ENCODE measurements at places on chromosomes 5 and 9. TPM values are rescaled to one million over a fixed set of nuclear protein-coding genes. Genes with fewer than 3 reads are reported as not detected.

- DNase-seq = no peak
These were observed 82.9 kb downstream of the NREP start for GRCh38 chr5:111673891-111674626.

- no peak for DNase-seq
These were observed 401.1 kb upstream of the RGMB start for GRCh38 chr5:98372351-98372750.

- no peak for DNase-seq
These were observed 45.9 kb downstream of the CERT1 start for GRCh38 chr5:75465480-75465879.

Gene TAF11L6
- not detected for total RNA-seq

Gene UNC13B
- total RNA-seq = 42.9 TPM

DNA sequence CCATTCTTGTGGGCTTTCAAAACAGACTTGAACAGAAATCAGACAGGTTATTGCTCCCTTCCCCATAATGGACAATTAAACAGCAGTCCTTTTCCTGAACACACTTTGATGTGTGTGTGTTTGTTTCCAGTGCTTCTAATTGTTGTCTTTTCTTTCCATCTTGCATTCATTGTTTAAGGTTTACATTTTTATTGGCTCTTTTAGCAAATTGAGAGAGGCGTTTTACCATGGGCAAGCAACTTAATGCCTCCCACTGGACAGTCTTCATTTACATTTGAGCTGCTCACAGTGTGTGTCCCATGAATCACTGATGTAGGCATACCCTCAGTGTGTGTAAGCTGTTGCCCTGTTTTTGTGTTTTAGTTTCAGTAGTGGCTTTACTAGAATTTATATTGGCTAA, 25.0 kb downstream of the WDR36 start:
- no peak for DNase-seq

DNA sequence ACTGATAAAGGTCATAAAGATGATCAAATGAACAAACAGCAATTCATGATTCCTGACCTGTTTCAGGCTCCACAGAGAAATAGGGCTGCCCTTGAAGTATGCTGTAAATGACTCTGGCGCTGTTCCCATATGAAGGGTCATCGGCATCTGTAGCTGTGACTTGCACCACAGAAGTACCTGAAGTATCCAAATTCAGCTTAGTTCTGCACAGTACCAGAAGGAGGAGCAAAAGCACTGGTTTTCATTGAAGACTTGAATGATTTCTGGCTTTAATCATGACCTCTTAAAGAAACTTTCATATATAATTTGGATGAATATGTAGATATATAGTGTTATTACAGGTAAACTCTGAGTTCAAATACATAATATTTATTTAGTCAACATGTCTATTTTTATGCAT, 109.1 kb downstream of the CDH10 start:
- DNase-seq = no peak

GRCh38 chr9:132798817-132799790, 79.0 kb downstream of the AK8 start:
- DNase-seq = peak; percentile 72

DNA sequence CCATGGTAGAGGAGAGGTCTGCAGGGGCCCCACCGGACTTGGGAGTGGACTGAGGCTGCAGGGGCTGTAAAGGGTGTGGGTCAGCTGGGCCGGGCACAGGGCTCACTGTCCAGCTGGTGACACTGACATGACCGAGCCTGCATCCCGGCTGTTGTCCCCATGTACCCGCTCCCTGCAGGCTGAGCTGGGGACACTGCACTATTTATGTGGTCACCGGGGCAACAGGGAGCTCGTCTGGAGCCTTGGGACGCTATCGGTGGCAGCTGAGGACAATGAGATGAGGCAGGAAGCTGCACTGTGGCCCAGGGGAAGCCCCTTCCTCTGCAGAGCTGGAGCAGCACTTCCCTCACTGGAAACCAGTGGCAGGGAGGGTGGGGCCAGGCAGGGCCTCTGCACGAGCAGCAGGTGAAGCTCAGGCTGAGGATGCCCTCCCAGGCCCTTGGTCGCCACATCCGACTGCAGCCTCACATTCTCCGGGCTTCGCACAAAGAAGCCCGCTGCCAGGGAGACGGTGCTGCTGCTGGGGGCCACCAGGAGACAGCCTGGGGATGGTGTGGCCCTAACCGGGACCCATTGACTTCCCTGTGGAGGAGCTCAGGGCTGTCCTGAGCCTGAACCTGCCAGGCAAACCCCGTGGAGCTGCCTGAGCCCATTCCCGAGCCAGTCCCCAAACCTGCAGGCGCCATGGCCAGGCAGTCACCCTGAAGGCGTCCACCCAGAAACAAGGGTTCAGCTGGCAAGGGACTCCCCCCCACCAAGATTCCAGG, 26.4 kb downstream of the ZDHHC11B start:
- DNase-seq = peak; percentile 61

GRCh38 chr5:17079562-17079961, 137.9 kb upstream of the BASP1 start:
- DNase-seq = no peak

Gene IL31RA
- total RNA-seq = 0.12 TPM

DNA sequence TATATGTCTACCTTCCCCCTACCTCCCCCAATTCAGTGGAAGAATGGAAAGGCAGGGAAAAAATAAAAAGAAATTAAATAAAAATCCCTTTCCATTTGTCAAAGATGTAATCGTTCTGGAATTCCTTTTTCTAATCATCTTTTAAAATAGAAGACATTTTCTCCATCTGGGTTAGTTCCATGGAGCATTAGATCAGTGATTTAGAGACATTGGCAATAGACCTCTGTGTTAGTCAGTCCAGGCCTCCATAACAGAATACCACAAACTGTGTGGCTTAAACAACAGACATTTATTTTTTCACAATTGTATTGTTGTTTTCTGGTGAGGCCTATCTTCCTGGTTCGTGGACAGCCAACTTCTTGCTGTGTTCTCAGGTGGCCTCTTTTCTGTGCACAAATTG, 516.6 kb upstream of the DAB2 start:
- no peak for DNase-seq

- no peak for DNase-seq
These were observed 59.9 kb downstream of the GRAMD2B start for GRCh38 chr5:126483156-126483555.

Gene C5orf46
- not detected for total RNA-seq

Gene SYK
- 43.4 TPM for total RNA-seq

DNA sequence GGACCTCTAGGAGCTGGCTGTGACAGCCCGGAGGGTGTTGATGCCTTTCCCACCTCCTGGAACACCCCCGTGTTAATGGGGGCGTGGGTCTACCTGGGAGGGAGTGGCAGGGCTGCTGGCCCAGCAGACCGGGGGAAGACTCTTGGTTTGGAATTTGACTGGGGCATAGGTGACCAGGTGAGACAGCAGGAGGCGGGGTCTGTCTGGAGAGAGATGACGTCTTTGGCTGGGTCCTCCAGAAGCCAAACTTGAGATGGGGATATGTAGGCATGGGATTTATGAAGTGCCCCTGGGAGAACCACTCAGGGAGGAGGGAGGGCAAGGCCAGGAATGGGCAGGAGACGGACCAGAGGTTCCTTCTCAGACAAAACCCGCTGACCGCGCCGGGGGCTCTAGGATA, 42.6 kb downstream of the NEK6 start:
- no peak for DNase-seq

DNA sequence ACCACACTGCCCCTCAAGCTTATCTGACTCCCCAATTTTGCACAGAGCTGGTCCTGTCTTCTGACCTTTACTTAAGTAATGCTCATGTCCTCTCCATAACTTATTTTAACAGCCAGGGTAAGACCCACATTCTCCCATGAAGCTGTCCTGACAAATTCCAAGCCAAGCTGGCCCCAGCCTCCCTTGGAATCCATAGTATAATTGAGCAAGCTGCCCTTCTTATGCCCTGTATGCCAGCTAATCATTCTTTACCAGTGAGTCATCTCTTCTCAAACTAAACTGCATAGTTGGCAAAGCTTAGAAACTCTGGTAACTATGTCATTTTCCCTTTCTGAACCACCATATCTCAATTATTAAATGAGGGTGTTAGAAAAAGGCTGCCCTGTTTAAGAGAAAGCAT, 92.4 kb downstream of the NFIB start:
- DNase-seq = no peak

- no peak for DNase-seq
These were observed 19.2 kb downstream of the EFCAB9 start for GRCh38 chr5:172213126-172213525.

- no peak for DNase-seq
These were observed 650.3 kb upstream of the KLF4 start for GRCh38 chr9:108139900-108140299.

- DNase-seq = no peak
These were observed 34.3 kb downstream of the UBE2R2 start for GRCh38 chr9:33851301-33851700.

DNA sequence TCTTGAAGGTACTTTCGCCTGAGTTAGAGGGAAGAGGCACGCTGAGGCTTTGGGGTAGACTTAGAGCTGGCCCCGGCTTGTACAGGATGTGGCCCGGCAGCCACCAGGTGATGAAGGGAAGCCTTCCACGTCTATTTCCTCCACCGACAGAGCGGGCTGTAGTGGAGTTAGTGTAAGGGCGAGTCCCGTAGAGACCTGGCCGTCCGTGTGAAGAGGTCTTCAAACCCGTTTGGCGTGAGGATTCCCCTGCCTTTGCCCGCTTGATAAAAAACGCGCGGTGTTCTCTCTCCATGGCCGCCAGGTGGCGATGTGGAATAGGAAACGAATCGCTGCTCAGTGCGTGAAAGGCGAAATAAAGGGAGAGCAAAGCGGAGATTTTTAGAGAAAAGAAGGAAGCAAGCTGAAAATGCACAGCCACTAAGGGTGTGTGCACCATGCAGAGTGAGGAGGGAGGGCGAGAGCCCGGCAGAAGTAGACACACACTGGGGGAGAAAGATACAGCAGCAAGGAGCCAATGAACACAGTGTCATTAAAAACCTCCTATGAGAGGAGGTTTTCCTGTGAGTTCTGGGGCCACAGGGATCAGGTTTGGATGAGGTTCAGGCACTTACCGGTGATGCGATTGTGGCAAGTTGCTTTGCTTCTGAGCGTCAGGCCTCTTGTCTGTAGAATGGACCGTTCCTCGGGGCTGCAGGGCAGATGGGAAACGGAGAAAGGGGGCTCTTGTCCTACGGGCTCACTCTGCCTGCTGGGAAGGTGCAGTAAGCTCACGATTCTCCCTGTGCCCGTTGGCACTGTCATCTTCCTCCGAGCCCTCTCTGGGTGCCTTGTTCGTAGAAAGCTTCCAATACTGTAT, 34.2 kb downstream of the STC2 start:
- DNase-seq = no peak

GRCh38 chr5:77305956-77306355, 95.5 kb downstream of the PDE8B start:
- no peak for DNase-seq

DNA sequence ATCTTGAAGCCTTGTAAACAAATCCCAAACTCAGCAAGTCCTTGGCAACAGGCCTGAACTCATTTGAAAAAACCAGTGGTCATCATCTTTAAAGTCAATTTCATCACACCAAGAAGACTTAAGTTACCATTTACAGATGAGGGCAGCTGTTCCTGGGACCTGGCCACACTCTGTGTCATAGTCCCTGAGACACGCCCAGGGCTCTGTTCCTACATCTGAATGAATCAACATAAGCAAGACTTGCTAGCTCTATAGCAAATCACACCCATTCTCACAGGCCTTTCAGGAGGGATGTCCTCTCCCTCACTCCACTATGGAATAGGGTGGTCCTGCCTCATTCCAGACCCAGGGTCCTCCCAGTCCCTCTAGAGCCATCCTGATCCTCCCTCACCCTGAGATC, 142.8 kb downstream of the NSG2 start:
- no peak for DNase-seq

- peak; percentile 26 for DNase-seq
These were observed 51.1 kb downstream of the C9orf50 start for GRCh38 chr9:129569502-129570449.

Gene TRPM6
- total RNA-seq = 125 TPM

Gene PLPPR1
- 0.31 TPM for total RNA-seq

DNA sequence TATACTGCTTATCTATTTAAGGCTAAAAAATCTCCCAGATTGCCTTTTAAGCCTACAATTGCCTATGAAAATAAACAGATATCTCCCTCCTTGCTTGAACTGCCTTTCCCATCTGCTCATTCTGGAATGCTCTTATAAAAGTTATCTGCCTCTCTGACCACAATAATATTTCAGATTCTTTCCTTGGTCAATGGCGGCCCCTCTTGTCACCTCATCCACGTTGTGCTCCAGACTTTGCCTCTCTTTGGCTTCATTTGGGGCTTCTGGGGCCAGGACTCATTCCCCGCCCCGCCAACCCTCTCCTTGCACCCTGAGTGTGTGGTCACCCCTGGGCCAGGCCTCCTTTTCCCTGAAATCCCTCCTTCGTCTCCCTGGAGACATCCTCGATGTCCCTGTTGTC, 110.0 kb upstream of the RPS23 start:
- DNase-seq = no peak

GRCh38 chr9:125240649-125240999, 519 bp downstream of the HSPA5 start:
- no peak for DNase-seq

Gene CARTPT
- not detected for total RNA-seq

- DNase-seq = no peak
These were observed 86.5 kb upstream of the CCDC180 start for GRCh38 chr9:97220894-97221477.

DNA sequence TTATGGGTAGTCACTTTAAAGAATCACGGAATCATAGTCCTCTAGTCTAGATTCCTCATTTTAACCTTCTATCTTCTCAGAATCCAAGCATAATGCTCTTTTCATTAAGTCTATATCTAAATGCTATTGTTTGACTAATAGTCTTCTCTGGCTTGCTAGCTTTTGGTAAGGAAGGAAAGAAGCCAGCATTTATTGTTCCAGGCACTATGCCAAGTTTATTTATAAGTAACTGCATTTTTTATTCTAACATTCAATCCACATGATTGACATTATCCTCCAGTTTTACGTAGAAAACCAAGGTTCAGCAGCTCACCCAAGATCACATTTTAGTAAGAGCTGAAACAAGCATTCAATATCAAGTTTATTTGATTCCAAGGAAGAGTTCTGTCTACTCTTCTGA, 254.2 kb downstream of the SAXO1 start:
- no peak for DNase-seq

DNA sequence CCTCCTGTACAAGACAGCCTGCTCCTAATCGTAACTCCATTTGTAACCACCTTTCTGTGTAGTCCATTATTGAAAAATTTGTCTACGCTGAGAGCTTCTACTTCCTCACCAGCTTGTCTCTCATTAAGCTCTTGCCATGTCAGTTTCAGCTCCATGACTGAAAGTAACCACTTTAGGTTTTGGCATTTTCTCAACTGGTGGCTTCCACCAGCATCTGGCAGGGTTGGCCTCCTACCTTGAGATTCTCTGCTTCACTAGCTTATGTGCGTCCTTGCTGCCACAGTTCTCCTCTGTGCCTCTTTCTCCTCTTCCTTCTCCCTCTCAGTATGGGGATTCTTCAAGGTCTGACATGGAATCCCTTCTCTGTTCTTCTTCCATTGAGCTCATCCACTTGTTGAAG, 31.8 kb downstream of the F2RL2 start:
- no peak for DNase-seq

- no peak for DNase-seq
These were observed 190.7 kb downstream of the CD180 start for GRCh38 chr5:67005737-67006499.

Gene RETREG1
- 54.1 TPM for total RNA-seq

Gene GPR151
- not detected for total RNA-seq
